ENCODE measurements at places on chromosomes 11 and 22.

DNA sequence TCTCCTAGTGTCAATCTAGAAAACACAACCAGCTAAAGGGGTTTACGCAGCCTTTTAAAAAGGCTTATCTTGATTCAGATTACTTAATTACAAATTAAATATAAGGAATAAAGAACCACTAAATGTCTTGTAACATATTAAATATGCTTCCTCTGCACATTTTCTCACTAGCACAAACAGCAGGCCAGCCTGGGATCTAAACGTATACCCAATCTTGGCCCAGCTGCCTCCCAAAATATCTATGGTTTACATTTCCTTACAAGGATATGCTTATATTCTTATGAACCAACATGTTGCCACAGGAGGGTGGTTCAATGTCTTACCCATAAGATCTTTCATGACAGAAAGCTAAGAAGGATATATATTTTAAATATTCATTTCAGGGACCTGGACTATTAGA, 7.7 kb downstream of the LGR4 start:
- no peak for DNase-seq

DNA sequence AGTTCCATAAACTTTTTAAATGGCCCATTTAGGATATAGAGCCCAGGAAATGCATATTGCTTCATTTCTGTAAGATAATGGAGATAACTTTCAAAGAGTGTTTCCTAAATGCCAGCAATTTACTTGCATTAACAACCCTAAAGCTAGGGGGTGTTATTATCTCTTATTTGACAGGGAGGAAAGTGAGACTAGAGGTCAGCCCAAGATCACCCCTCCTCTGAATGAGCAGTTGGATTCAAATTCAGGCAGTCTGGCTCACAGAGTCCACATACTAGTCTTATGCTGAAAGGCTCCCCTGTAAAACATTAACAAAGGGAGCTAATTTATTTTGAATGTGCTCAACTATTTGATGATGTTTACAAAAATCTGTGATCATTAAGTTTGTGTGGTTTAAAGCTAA, 49.9 kb upstream of the TRIM77 start:
- DNase-seq: no peak

GRCh38 chr11:95563859-95564258, 225.7 kb downstream of the FAM76B start:
- no peak for DNase-seq

- no peak for DNase-seq
Observed at GRCh38 chr11:11217289-11217928, 135.6 kb downstream of the CSNK2A3 start.

DNA sequence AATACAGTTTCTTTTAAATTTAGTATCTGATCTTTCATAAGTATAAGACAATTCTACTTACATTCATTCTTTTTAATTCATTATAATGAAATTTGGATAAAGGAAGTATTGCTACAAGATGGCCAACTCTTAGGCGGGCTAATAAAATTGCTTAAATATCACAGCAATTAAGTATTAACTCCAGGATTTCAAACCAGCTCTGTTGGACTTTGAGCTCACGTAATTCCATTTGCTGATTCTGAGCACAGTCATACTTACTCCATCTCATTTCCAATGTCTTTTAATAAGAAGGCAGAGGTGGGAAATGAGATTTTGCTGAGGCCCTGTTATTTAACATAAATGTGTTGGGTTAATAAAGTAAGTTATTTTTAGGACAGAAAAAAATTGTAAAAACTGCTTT, 748.1 kb downstream of the KCNA4 start:
- no peak for DNase-seq

- DNase-seq: no peak
Observed at GRCh38 chr11:15818132-15818842, 538.1 kb downstream of the SOX6 start.

DNA sequence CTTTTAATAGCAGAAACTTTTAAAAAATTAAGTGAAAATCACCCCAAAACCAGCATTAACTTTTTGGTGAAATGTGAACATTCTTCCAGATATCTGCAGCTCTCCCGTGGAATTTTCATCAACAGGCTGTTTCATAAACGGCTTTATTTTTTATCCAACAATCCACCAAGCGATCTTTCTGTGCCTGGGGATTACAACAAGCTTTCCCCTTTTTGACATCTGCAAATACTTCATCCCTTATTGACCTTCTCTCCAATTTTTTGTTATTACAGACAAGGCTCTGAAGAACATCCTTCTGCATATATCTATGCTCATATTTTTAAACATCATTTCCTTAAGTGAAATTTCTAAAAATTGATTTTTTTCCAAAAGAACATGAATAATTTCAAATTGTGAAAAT, 5.8 kb upstream of the SERPINH1 start:
- no peak for DNase-seq

- DNase-seq: no peak
Observed at GRCh38 chr11:27187848-27188621, 147.4 kb downstream of the BBOX1 start.

DNA sequence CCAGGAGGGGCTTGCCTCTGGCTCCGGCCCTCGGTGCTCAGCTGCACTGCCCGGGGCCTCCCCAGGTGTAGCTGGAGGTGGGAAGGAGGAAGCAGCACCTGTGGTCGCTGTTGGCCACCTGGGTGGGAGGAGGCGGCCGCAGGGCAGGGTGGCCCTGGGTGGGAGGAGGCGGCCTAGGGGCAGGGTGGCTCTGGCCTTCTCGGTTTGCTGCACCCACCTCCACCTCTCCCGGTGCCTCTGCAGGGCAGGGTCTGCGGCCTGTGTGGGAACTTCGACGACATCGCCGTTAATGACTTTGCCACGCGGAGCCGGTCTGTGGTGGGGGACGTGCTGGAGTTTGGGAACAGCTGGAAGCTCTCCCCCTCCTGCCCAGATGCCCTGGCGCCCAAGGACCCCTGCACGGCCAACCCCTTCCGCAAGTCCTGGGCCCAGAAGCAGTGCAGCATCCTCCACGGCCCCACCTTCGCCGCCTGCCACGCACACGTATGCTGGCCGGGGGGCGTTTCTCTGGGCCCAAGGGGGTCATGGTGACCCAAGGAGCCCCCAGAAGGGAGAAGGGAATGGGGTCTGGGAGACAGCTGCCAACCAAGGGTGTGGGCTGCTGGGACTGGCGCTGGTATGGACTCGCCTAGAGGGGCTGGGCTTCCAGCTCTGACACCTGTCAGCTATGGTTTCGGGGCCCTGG, 20.6 kb downstream of the MUC5AC start:
- DNase-seq: no peak

- DNase-seq: no peak
Observed at GRCh38 chr11:113593698-113594308, 112.3 kb downstream of the TMPRSS5 start.

DNA sequence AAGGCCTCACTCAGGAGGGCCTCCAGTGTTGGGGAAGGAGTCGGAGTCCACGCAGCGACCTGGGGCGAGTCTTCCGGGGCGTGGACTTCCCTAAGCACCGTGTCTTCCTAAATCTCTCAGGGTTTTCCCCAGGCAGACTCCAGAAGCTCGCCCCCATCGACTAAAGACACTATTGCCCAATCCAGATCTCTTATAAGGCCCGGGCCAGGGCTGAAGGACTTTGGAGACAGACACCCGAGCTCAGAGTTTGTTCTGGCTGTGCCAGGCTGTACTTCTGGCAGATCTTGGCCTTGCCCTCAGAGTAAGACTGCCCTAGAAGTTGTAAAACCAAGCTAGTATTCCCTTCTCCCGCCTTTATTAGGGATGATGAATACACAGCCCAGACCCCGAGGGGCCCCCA, 191.4 kb downstream of the BUD13 start:
- DNase-seq: no peak

DNA sequence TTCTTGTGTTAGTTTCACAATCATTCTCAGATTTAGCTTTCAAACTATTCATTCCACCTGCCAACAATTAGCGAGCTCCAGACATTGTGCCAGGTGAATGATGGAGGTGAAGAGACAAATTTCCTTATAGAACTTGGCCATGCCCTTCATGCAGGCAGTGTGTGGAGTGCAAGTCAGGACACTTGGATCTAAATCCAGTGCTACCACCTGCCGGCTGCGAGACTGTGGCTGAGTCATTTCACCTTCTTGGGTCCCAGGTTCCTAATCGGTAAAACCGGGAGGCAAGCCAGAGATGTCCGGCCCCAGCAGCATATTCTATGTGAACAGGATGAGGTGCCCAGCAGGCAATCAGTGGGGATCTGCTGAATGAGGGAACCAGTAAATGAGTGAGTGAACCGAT, 18.6 kb upstream of the EHF start:
- no peak for DNase-seq

DNA sequence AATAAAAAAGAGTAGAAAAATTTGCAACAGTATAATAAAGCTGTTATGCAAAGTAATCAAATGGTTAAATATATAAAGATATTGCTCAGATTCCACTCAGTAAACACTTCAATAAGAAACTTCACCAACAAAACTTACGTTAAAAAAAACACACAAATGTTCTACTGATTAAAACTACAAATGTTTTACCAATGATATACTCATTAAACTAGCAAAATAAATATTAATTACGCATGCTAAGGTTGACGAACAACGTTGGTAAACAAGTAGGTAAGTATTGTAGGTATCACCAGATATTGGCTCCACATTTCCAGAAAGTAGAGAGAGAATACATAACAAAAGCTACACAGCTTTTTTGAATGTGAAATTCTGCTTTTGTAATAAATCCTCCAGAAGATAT, 12.6 kb downstream of the RDX start:
- DNase-seq: no peak

- no peak for DNase-seq
Observed at GRCh38 chr11:66846671-66847091, 3.4 kb downstream of the RCE1 start.

DNA sequence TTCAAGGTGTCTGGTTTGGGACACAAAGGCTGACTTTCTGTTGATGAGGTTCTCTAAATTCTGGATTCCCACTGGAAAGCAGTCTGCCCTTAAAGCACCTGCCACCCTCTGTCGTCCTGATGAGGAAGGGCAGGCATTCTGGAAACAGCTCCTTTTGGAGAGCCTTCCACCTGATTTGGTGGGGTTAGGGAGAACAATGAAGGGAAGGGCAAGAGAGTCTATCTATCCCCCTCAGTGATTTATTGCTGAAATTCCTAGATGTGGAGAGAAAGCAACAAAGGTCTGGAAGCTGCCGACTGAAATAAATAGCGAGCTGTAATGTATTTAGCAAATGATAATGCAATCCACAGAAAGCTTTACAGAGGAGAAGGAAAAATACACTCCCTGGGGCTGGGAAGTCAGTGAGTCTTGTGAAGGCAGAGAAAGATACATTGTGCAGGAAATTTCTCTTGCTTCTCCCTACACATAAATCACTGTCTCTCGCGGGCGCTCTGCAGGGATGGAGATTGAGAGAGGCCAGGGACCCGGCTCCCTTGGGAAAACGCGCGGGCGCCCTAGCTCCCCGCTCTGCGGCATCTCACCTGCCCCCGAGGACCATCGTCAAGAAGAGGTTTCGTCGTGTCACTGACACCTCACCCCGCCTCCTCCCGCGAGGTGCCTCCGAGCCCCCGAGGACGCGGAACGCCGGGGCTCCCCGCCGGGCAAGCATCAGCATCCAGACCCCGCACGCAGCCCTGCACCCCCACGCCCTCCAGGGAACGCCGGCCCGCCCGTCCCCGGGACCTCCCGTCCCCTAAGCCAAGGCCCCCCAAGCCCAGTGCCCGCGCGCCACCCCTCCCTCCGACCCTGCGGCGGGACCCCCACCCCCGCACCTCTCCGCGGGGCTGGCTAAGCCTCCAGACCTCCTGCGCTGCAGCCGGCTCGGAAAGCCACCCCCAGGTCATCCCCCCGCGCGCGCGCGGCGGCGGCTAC, 673 bp downstream of the CDON start:
- DNase-seq: peak; percentile 78

GRCh38 chr11:120900643-120901042, 123.3 kb upstream of the TBCEL start:
- DNase-seq: no peak

GRCh38 chr11:74932797-74933196, 16.1 kb downstream of the XRRA1 start:
- no peak for DNase-seq

DNA sequence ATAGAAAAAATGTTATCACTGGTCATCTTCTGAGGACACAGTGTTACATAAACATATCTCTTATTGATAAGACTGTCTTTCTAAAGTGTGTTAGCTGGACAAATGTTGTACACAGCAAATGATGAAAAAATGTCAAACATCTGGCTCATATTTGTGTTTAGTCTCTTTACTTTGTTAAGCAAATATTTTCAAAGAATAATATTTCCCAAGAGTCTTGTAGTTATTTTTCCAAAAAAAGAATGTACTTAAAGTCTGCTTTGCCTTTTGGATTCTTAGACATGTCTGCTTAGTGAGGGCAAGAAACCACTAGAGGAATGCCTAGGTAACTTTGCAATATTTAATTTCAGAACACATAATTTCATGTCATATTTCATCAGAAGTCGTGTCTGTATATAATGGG, 23.9 kb upstream of the CCDC179 start:
- no peak for DNase-seq

DNA sequence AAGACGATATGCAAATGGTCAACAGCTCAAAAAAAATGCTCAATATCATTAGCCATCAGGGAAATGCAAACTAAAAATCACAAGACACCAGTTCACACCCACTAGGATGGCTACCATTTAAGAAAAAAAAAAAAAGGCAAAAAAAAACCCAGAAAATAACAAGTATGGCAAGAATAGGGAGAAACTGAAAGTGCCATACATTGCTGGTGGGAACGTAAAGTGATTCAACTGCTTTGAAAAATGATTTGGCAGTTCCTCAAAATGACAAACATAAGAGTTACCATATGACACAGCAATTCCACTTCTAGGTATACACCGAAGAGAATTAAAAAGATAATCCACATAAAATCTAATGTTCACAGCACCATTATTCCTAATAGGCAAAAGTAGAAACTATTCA, 47.5 kb downstream of the PICALM start:
- DNase-seq: no peak

GRCh38 chr11:73334384-73335203, 26.5 kb downstream of the ARHGEF17 start:
- DNase-seq: no peak

- no peak for DNase-seq
Observed at GRCh38 chr22:35328472-35328885, 28.8 kb downstream of the TOM1 start.

DNA sequence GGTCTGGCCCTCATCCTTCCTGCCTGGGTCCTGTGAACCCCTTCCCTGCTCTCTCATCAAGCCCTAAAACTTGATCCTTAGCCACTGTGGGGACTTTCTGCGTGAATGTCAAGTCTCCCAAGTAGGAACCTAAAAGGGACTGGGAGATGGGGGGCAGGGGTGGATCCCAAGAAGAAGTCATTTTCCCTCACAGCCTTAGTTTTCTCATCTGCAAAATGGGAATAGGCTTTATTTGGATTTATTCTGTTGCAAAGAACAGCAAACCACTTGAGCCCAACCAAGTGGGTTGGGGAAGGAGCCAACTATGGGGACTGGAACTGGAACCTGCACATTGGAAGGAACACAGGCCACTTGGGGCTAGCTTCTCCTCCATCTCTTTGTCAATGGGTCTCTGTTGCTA, 36.8 kb downstream of the NEU3 start:
- DNase-seq: no peak

GRCh38 chr22:37082251-37082873, 27.2 kb downstream of the TMPRSS6 start:
- DNase-seq: no peak

- DNase-seq: no peak
Observed at GRCh38 chr22:24687322-24687721, 84.3 kb downstream of the GGT1 start.

All from DMS79 (cell line).